ENCODE measurements at places on chromosomes 1 and 21.

DNA sequence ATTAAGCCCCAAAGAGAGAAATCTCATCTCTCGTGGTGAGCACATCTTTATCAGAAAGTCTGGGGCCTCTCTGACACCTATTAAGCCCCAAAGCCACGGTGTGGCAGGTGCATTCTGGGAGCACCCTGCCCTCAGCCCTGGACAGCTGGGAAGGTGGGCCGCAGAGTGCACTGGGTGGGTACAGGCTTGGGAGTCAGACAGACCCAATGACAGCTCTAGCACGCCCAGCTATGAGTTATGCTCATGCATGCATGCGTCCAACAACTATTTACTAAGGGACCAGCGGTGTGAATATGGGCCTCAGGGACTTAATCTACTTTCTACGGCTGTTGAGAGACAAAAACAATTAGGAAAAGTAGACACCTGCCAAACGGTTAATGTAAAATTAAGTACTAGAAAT lies 46.6 kb downstream of the SLC66A1 start:
- no peak for DNase-seq

GRCh38 chr1:152188673-152189591 lies 29.9 kb upstream of the RPTN start:
- DNase-seq: peak; percentile 72

DNA sequence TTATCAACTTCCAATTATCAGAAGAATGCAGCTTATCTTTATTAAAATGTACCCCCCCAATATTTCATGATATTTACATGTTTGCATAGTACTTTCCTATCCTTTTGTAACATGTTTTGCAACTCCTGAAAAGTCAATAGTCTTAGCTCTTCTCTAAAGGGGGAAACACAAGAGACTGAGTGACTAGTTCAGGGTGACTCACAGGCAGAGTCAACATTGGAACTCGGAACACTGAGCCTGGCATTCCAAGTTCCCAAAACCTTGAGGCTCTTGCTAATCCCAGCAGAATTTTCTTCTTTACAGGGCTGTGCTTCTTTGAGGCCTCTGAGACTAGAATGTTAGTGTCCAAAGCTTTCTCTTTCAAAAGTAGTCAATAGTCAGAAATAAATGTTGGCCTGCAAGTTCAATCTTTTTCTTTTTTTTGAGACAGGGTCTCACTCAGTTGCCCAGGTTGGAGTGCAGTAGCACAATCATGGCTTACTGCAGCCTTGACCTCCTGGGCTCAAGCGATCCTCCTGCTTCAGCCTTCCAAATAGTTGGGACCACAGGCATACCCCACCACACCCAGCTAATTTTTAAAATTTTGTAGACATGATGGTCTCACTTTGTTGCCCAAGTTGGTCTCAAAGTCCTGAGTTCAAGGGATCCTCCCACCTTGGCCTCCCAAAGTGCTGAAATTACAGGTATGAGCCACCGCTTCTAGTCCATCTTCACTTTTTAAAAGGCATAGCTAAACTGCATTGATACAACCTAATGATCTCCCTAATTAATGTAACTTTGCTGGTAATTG lies 37.5 kb downstream of the ZNF281 start:
- peak; percentile 92 for DNase-seq

GRCh38 chr1:218496561-218496960 lies 151.4 kb downstream of the TGFB2 start:
- peak; percentile 100 for DNase-seq

- DNase-seq: peak; percentile 74
Observed at GRCh38 chr1:228445843-228446650, 29.4 kb upstream of the TRIM17 start.

DNA sequence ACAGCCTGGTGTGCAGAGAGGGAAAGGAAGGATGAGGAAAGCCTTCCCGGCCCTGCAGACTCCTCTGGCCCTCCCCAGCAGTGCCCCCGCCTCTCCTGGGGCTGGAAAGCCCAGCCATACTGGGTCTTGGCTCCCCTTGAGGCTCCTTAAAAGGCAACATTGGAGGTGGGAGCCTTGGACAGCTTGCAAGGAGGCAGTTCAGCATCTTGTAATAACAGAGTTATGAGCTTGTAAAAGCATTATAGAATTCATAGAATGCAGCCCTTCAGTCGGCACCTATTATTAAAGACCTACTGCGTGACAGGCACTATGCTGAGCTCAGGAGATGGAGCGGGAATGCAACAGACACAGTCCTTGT lies 4.2 kb downstream of the TINAGL1 start:
- DNase-seq: no peak

- peak; percentile 8 for DNase-seq
Observed at GRCh38 chr1:118021668-118022067, 92.1 kb downstream of the WDR3 start.

GRCh38 chr21:41080485-41081121 lies 87.4 kb upstream of the BACE2 start:
- DNase-seq: no peak

- DNase-seq: no peak
Observed at GRCh38 chr1:53547231-53547790, 88.1 kb downstream of the DMRTB1 start.

DNA sequence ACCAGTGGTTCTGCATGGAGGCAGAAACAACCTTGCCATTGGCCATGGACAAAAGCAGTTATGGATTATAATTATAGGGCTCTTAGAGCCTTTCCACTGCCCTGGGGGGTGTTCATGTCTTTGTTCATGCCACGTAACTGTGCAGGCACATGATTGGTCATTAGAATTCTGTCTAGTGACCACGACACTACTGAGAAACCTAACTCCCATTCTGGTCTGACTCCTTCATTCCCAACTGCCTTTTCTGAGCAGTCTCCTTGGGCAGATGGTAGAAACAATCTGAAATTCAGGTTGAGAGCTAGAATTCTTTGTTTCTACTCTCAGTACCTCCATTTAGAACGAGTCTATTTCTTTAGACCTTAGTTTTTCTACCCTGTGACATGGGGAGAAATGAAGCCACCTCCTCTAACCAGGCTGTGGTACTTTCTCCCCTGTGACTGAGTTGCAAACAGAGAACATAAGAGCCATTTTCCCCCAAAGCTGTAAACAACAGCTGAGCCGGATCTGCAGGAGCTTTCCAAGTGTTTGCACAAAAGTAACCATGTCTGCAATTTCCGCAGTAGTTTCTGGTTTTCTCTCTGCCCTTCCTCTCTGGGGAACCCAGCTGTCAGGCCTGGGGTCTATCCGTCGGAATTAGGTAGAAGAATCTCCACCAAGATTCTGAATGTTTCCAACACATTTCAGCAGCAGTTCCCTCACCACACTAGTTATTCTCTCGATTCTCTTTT lies 37.7 kb upstream of the IPO9 start:
- DNase-seq: no peak

DNA sequence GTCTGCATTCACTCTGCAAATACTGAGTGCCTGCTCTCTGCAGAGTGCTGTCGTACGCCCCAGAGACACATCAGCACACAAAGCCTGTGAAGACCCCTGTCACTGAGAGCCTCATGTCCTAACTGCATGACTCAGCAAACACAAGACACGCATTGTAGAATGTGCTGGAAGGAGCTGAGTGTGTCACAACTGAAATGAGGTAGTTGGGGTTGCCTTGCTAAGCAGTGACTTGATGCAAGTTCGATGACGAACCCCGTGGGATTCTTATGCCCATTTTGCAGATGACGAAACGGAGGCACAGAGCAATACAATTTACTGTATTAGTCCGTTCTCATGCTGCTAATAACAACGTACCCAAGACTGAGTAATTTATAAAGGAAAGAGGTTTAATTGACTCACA lies 65.1 kb downstream of the RIPK4 start:
- DNase-seq: peak; percentile 26

DNA sequence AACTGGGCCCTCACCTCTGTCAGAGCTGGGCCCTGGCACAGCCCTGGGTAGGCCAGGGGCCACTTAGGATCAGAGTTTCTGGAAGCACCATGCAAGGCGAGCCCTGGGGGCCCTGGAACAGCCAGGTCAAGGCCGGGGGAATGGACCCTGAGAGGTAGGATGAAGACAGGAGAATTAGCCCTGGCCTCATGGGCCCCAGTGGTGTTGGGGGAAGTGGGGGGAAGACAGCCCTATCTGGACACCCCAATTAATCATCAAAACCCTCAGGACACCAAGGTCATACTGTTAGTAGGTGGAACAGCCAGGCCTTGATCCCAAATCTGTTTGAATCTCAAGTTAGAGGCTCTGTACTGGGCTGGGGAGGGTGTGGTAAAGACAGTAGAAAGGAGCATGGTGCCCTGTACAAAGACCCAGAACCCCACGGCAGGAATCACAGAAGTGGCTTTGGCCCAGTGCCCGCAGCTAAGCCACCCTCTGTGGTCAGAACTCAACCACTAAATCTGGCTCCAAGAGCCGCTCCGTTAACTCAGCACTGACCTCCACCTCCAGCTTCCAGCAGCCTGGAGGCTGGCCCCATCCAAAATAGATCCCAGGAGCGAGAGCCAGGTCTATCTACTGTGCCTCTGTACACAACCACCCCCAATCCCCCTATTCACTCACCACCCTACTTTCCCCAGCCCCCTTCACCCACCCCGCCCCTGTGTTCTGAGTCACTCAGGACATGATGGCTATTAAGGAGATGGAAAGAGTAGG lies 14.0 kb upstream of the TRIM63 start:
- no peak for DNase-seq

- DNase-seq: no peak
Observed at GRCh38 chr1:198238121-198238520, 81.3 kb downstream of the NEK7 start.

DNA sequence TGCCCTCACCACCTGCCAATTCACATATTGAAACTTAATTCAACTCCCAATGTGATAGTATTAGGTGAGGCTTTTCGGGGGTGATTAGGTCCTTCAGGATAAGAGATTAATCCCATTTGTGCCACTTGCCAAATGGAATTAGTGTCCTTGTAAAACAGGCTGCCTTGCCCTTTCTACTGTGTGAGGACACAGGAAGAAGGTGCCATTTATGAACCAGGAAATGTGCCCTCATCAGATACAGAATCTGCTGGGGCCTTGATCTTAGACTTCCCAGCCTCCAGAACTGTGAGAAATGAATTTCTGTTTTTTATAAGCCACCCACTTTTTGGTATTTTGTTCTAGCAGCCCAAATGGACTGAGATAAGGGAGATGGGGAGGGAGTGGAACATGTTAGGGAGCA lies 39.1 kb upstream of the AGL start:
- DNase-seq: no peak

DNA sequence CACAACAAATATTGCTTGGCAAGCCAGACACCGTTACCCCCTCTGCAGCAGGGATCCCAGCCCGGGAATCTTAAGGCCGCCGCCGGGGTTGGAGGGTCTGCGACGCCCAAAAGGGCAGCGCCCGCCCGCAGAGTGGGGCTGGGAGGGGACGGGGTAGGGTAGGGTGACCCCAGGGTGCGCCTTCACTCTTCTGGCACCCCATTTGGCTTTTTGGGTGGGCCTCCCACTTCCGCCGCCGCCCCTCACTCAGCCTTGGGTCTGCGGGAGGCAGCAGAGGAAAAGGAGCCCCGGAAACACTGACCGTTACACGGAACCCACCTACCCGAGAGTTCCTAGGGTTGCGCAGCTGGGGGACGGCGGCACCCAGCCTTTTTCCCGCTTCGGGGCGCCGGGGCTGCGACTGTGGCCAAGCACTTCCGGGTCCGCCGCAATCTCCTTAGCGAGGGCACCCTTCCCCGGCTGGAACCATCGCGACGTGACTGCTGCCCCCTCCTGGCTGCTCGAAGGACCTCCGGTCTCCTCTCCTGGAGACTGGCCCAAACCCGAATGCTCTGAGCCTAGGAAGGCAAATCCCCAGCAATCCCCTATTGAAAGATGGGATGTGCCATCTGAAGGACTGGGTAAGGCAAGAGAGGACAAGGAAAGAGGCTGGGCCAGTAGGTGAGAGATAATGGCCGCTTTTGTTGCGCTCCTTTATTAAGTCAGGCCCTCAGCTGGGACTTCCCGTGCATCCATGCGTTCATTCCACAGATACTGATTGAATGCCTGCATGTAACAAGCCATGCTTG lies at the start of gene PIGC:
Gene PIGC (minus strand): TSS at position 404 of the 788 bp plus-strand sequence. CDS start 1,447 bp downstream, outside the sequence.
- peak; percentile 81 for DNase-seq

DNA sequence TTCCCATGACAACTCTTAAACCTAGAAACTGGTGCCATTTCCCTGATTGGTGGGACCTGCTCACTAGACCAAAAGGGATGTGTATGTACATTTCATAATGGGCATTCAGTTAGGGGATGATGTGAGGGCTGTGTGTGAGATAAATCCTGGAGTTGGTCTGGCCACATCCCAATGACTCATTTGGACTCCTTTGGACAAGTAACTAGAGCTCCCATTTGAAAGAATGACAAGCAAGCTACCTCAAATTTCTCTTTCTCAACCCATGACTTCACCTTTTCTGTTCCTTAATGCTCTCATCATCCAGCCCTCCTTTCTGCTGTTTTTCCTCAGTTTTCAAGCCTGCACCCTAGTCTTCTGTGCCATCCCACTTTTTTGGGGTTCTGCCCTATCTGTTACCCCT lies 27.9 kb downstream of the EBNA1BP2 start:
- peak; percentile 71 for DNase-seq

GRCh38 chr1:183048087-183049085 lies 25.2 kb downstream of the LAMC1 start:
- no peak for DNase-seq

DNA sequence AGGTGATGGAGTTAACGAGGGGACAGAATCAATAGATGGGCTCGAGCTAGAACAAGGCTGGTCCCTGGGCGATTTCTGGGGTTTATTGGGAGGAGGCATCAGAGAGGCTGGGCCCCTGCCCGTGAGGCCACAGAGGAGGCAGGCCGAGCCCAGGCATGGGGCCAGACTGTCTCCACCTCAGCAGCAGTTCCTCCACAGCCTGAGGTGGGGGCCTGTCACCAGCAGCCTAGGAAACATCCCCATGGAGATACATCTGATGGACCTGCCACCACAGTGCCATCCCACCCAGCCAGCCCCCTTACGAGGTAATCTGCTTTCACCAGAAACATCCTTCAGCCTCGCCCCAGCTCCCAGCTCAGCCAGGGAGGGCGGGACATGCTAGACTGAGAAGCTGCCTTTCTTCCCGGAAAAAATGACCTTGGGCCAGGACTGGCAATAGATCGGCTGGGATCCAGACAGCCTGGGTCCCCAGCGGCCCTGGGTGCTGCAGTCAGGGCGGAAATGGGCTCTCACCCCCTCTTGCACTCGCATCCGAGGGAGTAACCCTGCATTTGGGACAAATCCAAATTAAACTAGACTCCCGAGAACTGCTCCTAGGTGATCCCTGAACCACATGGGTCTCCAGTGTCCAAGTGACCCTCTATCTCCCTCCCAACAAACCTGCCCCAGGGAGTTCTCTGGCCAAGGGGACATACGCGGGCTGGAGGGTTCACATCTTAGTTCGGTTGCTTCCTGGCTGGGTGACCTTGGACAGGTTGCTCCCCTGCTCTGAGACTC lies 10.0 kb upstream of the EPHA8 start:
- no peak for DNase-seq

DNA sequence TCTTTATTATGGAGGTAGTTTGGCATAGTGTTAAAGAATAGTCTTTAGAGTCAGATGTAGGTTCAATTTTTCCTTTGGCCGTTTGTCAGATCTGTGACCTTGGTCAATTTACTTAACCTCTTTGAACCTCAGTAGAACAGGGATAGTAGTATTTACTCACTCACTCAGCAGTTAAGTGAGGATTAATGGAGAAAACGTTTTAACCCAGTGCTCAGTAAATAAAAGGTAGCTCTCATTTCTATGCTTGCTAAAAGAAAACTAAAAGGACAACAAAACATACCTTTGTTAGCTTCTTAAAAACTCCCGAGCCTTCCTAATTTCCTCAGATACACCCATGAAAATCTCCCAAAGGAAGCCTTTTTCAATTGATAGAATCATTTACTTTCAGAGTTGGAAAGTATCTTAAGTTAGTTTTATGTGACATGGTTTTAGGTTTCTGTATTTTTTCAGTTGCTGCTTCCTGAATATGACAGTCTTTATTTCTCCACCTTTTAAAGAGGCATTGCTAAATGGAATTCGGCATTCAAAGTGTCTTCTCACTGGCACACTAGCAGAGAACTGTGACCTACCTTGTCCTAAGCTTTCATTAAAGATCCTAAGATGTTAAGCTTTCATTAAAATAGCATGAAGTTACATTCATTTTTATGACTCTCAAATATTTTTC lies 7.8 kb downstream of the ABCD3 start:
- DNase-seq: no peak

Data from fibroblast of mammary gland (primary cell).